ENCODE measurements at places on chromosomes 6 and 20. TPM values are rescaled to one million over a fixed set of nuclear protein-coding genes. Genes with fewer than 3 reads are reported as not detected.

The NKAIN4 gene
- 7.5 TPM for polyA plus RNA-seq

- DNase-seq, result no peak
These were observed 74.1 kb upstream of the TOX2 start for GRCh38 chr20:43840382-43841070.

DNA sequence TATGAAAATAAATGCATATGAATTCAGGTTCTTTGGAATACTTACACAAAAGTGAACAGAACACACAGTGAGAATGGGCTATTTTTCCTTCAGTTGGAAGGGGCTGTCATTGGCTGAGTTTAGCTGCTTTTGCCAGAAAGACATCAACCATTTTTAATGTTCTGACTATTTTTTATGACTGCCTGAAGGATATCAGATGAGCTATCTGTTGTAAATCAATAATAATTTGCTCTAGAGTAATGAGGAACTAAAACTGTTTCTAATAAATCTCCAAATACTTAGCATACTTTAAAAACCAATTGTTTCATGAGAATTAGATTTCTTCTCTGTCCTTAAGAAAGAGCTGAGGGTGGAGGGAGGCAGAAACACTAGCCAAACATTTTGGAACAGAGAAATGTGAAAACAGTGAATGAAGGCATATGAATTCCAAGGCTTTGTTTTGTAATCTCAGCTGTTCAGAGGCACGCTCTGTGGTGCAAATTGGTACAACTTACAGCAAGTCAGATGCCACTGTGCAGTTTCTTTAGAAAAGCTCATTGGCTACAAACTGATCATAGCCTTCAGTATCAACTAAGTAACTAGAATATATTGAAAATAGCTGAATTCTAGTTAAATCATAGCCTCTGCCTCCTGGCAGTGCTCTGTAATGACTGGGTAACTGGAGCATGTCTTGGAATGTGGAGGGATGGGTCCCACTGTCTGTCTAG lies 228.9 kb upstream of the JAG1 start:
- DNase-seq, result no peak

The EBF4 gene
- polyA plus RNA-seq, result 49.6 TPM

GRCh38 chr6:24929242-24929641 lies 6.5 kb downstream of the RIPOR2 start:
- DNase-seq, result no peak

- DNase-seq, result no peak
These were observed 330.9 kb upstream of the CDH4 start for GRCh38 chr20:60921022-60921622.

- DNase-seq, result no peak
These were observed 7.8 kb upstream of the NR2E1 start for GRCh38 chr6:108157981-108158525.

DNA sequence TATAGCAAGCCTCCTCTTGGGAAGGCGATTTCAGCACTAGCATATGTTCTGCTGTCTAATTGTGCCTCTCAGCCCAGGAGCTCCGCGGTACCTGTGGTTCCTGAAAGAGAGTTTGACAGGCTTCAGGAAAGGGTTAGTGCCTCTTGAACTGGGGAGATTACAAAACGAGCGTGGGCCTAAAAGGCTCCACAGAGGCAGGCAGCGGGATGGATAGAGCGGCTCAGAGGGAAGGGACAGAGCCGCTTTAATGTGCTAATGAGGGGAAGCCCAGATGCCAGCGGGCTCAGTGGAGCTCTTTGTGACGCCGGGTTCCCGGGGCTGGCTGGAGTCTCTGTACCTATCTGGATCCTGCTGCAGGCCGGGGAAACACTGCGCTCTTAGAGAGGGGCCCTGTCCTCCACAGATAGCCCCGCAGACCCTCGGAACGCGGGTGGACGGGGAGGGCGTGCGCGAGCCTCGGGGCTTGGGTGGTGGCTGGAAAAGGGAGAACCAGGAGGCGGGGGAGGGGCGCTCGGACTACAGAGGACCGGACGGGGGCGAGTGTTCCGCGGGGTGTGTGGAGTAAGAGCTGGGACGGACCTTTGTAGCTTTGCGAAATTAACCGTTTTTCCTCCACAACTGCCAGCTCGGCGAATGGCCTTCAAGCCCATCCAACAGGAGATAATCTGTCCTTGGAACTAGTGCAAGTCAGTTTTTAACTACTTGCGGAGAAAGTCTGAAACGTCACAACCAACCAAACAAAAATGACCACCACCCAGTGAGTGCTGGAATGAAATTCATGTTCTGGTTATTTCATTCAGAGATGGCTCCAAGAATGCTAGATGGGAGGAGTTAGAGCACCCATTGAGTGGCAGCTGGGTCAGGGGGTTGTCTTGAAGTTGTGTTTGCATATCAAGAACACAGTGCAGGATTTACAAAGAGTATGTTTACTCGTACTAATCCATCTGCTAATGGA lies 13.0 kb downstream of the SLC35F1 start:
- no peak for DNase-seq

- DNase-seq, result no peak
These were observed 2.4 kb downstream of the SNAI1 start for GRCh38 chr20:49985157-49985556.

GRCh38 chr20:32207626-32208498 lies at the start of the genes PLAGL2 and POFUT1:
Gene PLAGL2 (minus strand): TSS chr20:32207743. CDS start chr20:32202178, 5,565 bp downstream.
Gene POFUT1 (plus strand): TSS chr20:32207880. CDS start chr20:32207942, 62 bp downstream.
- peak; percentile 87 for DNase-seq

The PGC gene
- polyA plus RNA-seq, result 6.4 TPM

GRCh38 chr20:22775671-22776139 lies 191.3 kb upstream of the FOXA2 start:
- no peak for DNase-seq

DNA sequence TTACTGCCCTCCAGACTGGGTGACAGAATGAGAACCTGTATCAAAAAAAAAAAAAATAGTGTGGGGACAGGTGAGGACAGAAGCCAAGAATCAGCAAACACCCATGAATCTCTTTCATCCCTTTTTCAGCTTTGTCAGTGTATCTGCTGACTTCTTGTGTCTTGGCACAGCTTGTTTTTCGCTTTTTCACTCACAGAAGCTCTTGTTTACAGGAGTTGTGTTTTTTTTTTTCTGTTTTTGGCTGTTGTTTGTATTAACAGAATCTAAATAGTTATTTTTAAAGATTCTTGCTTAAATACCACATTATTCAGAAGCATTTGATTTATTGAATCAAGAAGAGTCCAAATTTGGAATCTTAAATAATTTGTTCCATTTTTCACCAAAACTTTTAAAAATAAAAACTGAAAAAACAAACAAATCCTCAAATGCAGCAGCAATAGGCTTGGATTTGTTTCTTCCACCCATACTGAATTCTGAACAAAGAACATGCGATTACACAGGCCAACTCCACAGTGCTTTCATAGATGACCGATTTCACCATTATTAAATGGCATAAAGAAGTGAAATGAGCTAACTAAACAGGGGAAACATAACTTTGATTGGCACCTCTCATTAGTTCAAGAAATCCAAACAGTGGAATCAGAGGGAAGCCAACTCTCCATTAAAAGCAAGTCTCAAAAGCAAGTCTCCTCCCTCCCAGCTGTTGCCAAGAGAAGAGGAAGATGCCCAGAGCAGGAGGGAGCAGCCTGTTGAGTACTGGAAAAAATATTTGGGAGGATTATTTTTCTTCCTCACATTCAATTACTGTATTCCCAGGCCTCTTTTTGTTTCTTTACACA lies 27.2 kb upstream of the GPR63 start:
- DNase-seq, result peak; percentile 14

GRCh38 chr6:151172751-151173150 lies 67.0 kb upstream of the AKAP12 start:
- DNase-seq, result no peak

DNA sequence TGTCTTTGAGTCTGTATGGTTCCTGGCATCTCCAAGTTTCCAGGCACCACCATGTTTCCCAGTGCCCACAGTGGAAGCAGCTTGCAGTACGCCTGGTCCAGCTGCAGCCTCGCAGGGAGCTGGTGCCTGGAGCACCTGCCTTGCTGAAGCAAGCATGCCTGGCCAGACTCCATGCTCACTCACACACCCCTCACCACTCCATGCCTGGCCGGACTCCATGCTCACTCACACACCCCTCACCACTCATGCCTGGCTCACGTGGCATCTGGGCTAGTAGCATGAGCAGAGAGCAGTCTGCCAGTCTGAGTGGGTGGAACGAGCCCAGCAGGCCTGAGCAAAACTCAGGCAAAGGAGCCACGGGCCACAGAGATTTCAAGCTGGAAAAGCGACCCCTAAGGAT lies 214.3 kb downstream of the TFAP2C start:
- DNase-seq, result no peak

GRCh38 chr20:61936701-61937131 lies 129.0 kb downstream of the TAF4 start:
- no peak for DNase-seq

DNA sequence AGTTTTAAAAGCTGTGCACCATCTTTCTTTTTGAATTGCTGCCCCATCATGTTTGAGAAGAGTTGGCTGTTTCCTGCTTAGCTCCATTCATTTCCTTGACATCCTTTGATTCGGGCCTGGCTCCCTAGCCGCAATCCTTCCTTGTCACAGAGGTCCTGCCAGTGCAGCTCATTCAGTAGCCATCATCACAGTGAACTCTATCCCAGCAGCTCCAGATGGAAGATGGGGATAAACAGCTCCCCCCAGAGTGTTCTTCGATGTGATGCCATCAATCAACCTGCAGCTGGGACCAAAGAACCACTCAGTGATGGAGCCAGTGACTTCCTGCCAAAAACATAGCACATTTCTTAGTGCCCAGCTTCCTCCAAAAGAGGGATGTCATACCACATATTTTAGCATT lies 158.8 kb downstream of the FRK start:
- peak; percentile 61 for DNase-seq

DNA sequence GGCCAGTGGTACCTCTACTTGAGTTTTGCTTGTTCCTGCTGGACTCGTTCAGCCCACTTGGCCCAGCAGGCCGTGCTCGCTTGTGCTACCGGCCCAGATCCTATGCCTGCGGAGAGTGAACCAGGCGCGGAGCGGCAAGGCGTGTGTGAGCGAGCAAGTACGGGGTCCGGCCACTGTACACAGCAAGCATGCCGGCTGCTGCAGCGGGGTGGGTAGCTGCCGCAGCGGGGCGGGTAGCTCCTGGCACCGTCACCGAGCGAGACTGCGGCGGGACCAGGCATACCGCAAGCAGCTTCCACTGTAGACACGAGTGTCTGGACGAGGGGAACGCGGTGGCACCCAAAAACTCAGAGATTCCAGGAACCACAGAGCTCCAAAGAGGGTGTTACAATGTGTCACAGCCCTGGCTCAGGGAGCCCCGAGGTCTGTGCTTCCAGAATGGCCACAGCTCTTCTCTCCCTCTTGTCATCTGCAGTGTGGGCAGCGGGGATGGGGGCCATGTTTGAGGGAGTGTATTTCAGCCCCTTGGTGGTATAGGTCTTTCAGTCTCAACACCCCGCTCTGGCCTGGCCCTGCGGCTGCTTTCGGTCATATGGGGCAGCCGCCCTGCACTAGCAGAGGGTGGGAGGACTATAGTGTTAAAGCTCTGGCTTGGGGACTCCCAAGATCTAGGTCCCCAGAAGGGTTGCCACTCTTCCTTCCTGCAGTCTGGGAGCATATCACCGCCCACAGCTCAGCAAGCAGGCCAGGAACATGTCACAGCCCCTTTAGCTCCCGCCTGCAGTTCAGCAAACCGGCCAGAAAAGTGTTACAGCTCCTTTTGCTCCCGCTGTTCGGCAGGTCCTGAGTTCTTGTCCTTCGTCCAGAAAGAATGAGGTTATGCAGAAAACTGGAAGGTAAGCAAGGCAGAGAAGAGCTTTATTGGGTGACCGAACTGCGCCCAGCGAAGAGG lies 6.1 kb upstream of the RWDD1 start:
- DNase-seq, result no peak

The PRDM13 gene
- not detected for polyA plus RNA-seq

- DNase-seq, result no peak
These were observed 135.1 kb downstream of the B3GAT2 start for GRCh38 chr6:70821751-70822150.

The ALDH5A1 gene
- 9.2 TPM for polyA plus RNA-seq

The TRIM15 gene
- not detected for polyA plus RNA-seq

DNA sequence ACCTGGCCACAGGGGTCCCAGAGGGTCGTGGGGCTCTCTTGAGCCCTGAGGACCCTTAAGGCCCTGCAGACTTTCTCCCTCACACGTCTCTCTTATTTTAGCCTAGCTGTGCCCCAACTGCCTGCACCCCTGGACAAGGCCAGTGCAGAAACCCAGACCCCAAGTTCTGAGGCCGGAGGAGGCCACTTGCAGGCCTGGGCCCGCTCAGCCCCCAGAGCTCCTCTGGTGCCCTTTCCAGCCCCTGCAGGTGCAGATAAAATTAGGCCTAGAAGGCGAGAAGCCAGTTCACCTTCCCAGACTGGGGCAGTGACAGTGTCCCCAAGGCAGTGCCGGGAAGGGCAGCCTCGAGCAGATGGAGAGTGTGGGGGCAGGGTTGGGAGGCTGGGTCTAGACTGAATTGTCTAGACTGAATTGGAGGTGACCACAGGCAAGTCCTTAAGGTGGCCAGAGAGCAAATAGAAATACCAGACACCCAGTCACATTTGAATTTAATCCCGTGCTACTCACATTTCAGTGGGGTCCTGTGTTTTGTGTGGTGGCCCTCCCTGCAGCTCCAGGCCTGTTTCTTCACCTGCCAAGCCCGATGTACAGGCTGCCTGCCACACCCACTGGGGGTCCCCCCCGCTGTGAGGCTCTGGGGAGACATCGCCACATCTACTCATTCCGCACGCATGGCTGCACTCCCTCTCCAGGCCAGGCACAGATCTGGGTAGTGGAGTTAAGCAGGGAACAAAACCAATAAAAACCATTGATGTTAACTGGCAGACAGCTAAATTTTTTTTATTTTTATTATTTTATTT lies 8.6 kb upstream of the IP6K3 start:
- DNase-seq, result no peak

The SLC44A4 gene
- 19.1 TPM for polyA plus RNA-seq

- no peak for DNase-seq
These were observed 385.7 kb downstream of the GRIK2 start for GRCh38 chr6:101779051-101779844.

The RNF182 gene
- polyA plus RNA-seq, result 6.3 TPM

- no peak for DNase-seq
These were observed 7.1 kb upstream of the TCP11 start for GRCh38 chr6:35148167-35148741.

- no peak for DNase-seq
These were observed 133.8 kb downstream of the SLC35B3 start for GRCh38 chr6:8301502-8301901.

DNA sequence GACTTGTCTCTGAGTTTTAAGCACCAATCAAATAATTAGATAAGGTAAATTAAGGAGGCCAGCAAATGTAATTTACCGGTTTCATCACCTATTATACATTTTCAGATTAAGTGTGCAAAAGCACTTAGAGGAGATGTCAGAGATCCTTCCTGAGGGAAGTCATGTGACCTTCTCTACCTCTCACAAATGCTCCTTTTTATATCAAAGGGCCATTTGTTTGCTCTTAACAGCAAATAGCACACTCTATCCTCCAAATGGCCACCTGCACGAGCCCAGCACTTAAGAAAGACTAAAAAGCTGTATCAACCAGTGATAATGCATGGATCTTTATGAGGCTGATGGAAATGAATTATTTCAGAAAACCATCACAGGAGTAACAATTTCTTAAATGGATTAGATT lies 149.4 kb downstream of the ELOVL4 start:
- no peak for DNase-seq

GRCh38 chr6:37260444-37260843 lies 2.5 kb upstream of the TMEM217 start:
- DNase-seq, result no peak

Measured in right lung (tissue), 10 donors.